ENCODE measurements at places on chromosomes 12 and 14.

GRCh38 chr12:79547735-79548609, 142.8 kb downstream of the PAWR start:
- no peak for DNase-seq

DNA sequence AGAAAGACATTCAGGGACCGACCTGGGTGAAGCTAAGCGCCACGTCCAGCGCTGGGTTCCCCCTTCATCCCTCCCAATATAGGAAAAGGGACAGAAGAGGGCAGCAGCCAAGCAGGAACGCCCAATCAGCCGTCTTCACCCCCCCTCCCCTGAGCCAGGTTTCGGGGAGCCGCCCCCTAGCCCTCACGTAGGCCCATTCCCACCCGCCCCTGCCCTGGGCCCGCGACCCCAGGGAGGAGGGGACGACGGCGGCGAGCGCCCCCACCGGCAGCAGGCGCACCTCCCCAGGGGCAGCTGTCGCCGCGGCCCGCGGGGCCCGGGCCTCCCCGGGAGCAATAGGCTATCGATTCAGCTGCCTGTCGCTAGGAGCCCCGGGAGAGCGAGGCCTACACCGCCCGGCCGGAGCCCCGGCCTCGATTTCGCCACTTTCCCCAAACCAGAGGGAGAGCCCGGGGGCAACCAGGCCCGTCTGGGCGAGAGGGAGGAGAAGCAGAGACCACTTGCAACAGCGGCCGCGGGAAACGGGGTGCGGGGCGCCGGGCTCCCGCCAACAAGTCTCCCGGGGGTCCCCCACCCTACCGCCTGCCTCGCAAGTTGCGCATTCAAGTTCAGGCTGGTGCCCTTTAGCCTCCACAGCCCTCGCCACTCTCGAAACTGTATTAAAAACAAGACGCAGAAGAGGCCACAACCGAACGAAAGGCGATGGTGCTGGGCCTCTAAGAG, 1.3 kb downstream of the DCAF5 start:
- DNase-seq, result peak; percentile 19

DNA sequence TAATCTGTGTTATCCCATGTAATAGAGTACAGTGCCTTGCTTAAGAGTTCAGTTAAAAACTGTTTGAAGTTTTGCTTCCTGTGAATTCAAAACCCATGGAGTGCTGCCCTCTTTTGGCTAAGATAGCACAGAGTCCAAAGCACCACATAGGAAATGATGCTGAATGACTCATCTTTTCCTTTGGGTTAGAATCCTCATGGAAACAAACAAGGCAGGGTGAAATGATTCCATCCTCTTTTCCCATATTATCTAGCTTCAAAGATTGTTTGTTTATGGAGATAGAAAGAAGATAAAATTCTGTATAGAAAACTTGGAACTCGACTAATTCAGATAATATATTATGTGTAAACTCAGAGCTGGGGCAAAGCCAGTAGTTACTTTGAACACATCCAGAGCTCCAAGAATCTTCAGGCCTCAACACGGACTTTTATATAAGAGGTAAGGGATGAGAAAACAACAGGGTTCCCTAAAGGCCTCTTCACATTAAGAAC, 87.4 kb downstream of the OTOGL start:
- DNase-seq, result peak; percentile 65

- DNase-seq, result no peak
These were observed 20.3 kb downstream of the FIGNL2 start for GRCh38 chr12:51827925-51828818.

- no peak for DNase-seq
These were observed 17.4 kb upstream of the ANKRD33 start for GRCh38 chr12:51870504-51870903.

All from SHP77 treated with DMSO at 0.1 percent for 48 hours (cell line).